ENCODE measurements at places on chromosomes 7 and 10.

DNA sequence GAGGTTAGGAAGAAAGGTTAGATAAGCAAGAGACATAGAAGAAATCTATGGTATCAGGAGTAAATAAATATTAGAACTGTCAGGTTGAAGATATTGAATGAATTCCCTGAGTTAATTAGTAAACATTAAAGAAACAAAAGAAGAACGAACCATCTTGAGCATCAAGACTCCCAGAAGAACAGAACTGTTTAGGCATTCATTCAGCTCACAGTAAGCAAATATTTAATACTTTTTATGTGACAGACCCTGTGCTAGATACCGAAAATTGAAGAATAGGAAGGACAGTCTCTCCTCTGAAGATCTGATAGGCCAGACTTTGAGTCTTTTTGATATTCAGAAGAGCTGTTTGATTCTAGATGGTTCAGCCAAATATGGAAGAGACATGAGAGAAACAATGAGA, 731.5 kb downstream of the XPNPEP1 start:
- DNase-seq = no peak

GRCh38 chr10:129711291-129711690, 244.2 kb downstream of the MGMT start:
- no peak for DNase-seq

- no peak for DNase-seq
These were observed 125.8 kb downstream of the ANKRD7 start for GRCh38 chr7:118350260-118350659.

DNA sequence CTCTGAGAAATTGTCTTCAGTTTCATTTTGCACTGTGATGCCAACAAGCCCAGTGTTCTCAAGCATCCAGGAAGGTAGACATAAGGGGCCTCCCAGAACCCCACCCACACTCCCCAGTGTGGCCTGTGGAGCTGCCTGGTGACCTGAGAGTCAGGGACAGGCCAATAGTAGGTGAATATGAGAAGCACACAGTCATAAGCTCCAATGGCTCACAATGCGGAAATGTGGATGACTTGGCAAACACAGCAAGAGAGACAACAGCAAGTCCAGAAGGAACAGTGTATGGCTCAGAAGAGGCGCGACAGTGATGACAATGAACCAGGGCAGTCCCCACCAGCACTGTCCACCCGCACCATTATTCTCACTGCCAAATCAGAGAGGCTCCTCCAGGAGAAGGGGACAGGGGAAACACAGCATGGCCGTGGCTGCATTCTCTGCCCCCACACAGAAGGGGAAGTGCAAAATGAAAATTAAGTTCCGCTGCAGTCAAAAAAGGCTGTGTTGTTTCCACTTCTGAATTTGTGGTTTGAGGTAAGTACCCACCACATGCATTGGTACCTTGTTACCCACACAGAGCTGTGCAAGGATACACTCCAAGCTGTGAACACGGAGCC, 419.8 kb downstream of the GRID1 start:
- no peak for DNase-seq

GRCh38 chr7:101941481-101942383, 124.3 kb downstream of the CUX1 start:
- DNase-seq = peak; percentile 11

DNA sequence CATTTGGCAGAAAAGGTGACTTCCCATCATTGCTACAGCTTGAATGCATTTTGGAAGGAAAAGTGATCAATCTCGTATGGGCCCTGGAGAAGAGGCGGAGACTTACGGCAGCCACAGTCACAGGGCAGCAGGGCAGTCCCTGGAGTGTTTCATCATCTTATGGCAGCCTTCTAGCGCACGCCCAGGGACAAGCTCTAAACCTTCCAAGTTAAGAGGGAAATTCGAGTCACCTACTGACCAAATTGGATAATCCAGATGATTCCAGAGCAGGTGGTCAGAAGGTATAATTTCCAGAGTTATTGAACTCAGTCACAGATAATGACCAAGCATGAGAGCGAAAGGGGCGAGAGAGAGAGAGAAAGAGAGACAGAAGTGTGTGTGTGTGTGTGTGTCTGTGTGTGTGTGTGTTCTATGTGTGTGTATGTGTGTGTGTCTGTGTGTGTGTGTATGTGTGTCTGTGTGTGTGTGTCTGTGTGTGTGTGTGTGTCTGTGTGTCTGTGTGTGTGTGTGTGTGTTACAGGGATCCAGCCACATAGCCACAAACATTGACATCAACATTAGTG, 123.7 kb upstream of the ADAM12 start:
- DNase-seq = no peak

DNA sequence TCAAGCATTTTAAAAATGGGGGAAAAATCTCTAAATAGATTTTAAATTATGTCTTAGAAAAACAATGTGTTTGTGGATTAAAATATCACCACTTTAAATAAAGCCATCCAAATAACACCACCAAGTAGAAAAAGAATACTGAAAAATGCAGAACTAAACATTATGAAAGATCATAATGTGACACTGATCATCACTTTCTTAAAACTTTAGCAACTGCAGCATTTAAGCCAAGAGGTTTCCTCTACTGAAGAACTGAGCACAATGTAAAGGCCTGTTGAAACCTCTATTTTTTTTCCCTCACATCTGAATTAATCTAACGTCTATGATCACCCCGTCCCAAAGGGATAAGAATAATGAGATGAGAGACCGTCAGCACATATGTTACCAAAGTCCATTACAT, 18.6 kb downstream of the MINDY3 start:
- no peak for DNase-seq

- DNase-seq = peak; percentile 29
These were observed 70.3 kb upstream of the NANOS1 start for GRCh38 chr10:118958984-118959925.

DNA sequence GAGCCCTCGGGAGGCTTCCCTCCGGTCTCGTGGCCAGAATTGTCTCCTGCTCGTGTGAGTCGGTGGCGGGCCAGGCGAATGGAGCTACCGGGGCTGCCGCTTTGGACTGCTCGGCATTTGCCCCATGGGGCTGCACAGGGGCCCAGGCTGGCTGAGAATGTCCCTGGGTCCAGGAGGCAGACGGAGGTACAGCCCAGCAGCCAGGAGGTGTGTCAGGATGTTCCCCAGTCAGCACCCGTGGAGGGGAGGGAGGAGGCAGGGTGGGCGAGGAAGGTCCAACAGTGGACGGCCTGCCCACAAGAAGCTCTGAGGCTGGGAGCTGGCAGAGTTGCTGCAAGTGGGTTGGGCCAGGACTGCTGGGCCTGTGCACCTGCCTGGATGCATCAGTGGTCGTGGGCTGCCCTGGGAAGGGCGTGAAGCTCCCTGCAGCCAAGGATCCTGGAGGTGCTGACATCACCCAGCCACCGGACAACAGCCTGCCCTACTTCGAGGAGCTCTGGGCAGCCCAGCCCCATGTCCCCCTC, 46.4 kb downstream of the PDGFA start:
- DNase-seq = no peak

- no peak for DNase-seq
These were observed 103.3 kb upstream of the CHST15 start for GRCh38 chr10:124196659-124197058.

GRCh38 chr10:132135053-132135872, 51.5 kb upstream of the DPYSL4 start:
- DNase-seq = no peak
